Activated naive CD4-positive, alpha-beta T cell treated with anti-CD3 and anti-CD28 coated beads for 36 hours (primary cell): ENCODE measurements at places on chromosomes 5 and 9.

DNA sequence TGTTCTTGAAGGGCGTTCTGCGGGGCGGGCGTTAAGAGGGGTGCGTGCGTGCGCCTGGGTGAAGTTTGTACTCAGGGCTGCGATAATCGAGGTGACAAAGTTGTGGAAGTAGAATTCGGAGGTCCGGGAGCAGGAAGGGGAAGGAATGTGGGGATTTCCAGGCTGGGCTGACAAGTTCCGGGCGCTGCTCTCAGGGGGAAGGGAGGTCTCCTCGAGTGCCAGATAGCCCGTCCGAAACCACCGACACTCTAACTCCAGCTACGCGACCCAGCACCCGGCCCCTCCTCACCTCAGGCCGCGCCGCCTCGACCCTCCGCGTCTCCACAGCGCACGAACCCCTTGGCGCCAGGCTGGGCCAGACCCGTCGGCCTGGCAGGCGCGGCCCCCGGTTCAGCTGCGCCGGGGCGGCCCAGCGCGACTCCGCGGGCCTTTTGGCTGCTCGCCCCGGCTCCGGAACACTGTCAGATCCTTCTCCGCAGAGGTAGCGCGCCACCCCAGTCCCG, at the start of gene IL6ST:
Gene IL6ST, minus strand, starts transcription at position 469 of the 503 bp plus-strand sequence. CDS start 18,685 bp downstream, outside the sequence.
- peak; percentile 59 for DNase-seq

DNA sequence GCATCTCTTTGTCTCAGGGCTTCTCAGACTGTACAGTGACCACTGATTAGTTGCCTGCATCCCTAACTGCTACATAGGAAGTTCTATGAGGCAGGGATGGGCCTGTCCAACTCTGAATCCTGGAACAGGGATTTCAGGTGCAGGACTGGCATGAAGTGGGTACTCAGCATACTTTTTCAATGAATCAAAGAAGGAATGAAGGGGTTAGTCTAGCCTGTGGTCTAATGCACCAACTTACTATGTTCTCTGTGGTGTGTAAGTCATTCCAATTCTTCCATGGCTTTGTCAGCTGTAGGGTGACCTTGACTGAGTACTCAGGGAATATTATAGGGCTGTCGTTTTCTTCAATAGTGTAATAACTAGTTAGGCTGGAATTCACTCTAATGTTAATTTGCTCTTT, 8.3 kb downstream of the COL15A1 start:
- DNase-seq: no peak

DNA sequence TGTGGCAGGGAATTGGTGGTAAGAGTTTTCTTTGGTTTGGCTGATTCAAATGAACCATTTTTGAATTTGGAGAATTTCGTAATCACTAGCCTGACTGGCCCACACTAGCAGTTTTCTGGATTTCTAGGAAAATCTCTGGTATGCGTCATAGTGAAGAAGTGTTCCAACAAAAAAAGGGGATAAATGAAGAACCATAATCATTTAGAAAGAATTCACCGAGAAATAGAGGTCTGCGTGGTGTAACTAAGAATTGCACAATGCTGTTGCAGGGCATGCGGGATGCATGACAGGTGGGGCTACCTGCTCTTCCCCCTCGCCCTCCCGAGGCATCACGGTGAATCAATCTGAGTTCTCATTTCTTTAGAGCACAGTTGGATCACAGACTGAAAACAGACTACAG, 232.3 kb upstream of the PAPPA start:
- no peak for DNase-seq

DNA sequence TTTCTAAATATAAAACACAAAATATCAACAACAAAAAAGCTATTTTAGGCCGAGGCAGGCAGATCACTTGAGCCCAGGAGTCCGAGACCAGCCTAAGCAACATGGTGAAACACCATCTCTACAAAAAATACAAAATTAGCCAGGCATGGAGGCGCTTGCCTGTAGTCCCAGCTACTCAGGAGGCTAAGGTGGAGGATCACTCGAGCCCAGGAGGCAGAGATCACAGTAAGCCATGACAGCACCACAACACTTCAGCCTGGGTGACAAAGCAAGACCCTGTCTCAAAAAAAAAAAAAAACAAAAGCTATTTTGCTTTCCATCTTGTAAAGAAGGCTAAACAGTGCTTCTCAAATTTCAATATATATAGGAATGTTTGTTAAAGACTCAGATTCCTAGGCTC, 11.3 kb downstream of the C5orf15 start:
- DNase-seq: no peak

GRCh38 chr9:4803670-4804530, 11.2 kb downstream of the RCL1 start:
- DNase-seq: no peak

DNA sequence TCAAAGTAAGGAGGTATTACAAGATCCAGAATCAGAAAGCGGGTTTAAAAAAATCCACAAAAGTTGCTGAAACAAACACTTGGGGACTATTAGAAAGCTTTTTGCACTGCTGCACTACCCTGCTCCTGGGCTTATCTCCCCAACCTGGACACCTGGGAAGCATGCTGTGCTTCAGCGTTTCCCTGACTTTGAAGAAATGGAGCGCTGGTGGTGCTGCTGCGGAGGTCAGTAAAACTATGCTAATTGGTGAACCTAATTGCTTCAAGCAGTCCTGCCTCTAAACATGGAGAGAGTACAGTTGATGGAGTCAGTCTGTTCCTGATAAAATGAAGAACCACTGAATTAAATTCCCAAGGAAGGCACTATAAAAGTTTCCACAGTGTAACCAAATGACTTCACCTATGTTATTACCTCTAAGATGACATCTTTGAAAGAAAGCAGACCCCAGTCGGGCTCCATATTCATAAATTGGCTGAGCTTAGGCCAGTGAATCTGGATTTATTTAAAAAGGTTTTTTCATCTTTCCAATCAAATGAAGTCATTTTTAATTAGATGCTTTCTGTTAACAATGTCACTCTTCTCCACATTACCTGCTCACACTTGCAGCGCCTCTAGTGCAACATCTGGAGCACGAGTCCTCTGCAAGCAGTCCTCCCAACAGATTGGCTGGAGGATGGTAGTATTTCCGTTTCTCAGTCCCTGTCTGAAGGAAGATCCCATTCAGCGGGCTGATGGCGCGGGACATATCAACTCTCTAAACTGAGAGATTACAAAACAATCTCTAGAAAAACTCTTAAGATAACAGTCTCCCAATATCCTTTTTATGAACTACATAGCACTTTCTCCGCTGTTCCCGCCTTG, 11.5 kb downstream of the NR2F1-AS1 start:
- no peak for DNase-seq

GRCh38 chr5:180143656-180144364, 65.2 kb downstream of the RASGEF1C start:
- DNase-seq: no peak

DNA sequence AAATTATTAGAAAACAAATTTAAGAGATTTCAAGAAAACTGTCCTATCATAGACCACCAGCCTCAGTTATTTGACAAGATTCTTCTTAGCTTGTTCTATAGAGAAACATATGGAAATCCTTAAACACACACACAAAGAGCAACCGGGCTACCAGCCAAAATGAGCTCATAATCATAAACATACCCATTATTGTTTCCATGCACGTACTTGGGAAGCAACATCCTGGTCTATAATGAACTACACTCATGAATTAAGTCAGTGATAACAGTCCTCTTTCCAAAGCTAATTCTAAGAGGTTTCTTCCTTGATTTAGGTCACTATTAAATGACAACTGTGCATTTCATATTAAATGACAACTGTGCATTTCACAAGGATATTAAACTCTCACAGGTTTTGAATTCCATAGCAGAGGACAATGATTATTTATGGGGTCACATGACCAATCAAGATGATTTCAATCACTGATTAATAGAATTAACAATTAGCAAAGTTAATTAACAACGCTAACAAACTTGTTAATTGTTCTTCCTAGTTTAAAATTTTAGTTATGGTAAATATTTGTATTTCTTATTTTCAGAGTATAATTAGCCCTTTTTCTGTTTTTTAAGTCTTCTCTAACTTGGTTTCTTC, 77.0 kb downstream of the OXCT1 start:
- DNase-seq: no peak

- DNase-seq: no peak
These were observed 331.9 kb upstream of the KLF9 start for GRCh38 chr9:70746316-70746715.

- DNase-seq: peak; percentile 38
These were observed 3.1 kb downstream of the IER5L start for GRCh38 chr9:129174724-129175514.

GRCh38 chr5:72133212-72133990, 26.1 kb downstream of the MAP1B start:
- no peak for DNase-seq

DNA sequence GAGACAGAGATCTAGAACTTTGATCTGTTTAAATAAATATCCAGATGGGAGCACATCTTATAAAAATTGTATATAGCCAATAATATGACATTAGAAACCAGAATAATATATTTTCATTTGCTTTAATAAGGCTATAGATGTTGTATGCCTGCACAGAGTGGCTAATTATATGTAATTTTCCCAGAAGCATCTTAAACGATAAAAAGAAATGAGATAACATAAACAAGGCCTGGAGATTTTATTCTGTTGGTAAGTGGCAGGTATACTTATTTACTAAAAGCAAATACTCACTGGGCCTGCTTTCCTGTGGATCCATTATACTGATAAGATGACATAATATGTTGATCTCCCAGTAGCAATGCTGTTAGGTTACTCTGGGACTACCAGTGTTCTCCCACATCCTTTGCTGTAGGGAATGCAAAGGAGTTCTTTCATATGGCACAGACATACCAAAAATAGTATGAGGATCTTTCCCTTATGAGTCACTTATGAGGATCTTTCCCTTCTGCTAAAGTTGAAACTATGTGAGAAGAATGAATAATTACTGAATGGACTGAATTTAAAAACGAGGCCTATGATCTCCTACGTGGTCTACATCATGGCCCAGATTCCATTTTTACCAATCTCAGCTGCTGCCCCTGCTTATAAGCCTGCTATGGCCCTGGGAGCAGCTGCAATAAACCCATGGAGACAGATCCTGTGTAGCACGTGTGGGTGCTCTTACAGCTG, 112.1 kb downstream of the NUDT12 start:
- no peak for DNase-seq

DNA sequence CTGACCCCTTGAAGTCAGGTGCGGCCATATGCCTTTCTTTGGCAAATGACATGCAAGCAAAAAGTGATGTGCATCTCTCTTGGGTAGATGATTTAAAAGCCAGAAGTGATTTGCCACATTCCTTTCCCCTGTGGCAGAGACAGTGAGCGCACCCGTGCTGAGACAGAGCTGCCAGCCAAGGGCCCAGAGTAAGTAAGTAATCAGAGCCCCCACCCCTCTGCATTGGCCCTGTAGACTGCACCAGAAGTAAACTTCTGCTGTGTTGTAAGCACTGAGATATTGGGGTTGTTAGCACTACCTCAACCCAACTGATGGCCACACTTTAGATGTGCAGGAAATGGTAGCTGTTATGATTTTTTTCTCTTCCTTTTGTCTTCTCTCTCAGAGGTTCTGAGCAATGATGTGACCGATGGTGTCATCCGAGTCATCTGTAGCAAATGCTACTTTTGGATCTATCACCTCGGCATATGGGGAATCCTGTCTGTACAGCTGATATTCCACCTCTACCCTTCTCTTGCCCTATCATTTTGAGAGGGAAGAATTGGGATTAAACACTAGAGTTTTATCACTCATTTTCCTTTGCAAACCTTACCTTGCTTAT, 58.0 kb downstream of the DOCK2 start:
- no peak for DNase-seq

DNA sequence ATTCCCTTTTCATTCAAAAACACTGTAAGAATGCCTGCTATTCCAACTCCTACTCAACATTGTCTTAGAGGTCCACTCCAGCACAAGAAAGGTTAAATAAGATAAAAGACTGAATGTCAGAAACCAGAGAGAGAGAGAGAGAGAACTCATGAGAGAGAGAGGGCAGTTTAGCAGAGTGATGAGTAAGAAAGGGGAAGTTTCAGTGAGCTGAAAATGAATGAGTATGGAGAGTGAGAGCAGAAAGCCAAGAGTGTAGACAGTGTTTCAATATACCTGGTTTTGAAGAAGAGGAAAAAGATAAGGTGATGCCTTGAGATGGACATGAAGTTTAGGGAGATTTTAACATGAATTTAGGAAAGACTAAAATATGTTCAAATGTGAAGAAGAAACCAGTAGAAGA, 528.0 kb upstream of the SEMA6A start:
- DNase-seq: no peak

GRCh38 chr5:109347252-109347888, 62.4 kb downstream of the PJA2 start:
- no peak for DNase-seq

GRCh38 chr5:75460532-75460931, 50.9 kb downstream of the CERT1 start:
- DNase-seq: no peak

DNA sequence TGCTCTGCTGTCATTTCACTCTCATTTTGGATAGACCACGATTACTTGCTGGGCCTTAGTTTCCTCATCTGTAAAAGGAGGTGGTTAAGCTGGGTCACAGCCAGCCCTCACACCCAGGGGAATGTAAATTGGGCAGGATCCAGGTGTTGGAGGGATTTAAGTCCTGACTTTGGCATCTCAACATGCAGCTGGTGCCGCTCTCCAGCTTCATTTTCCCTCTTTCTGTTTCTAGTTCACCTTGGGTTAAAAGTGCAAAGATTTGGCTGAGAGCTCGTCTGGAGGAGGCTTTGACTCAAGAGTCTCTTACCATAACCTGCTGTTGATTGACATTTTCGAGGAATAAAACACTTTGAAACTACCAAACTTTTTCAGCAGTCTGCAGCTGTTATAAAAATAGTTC, 144.3 kb upstream of the DHFR start:
- no peak for DNase-seq

GRCh38 chr5:98419825-98420224, 353.6 kb upstream of the RGMB start:
- DNase-seq: no peak

DNA sequence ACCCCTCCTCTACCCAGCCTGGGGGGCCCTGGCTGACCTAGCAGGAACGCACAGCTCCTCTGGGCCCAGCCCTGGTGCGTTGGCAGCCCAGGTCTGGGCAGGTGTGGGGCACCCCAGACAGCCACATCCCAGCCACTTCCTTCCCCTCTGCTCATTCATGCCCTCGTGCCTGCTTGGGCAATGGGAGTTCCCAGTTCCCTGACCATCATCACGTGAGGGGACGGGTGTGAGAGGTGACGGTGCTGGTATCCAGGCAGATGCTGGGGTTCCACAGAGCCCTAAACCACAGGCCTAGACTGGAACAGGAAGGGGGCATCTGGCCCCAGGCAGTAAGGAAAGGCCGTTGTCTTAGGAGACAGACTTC, 8.4 kb downstream of the RALGDS start:
- DNase-seq: peak; percentile 31

GRCh38 chr9:71326360-71326759, 204.9 kb upstream of the TRPM3 start:
- no peak for DNase-seq

- DNase-seq: no peak
These were observed 210.2 kb downstream of the TSSK1B start for GRCh38 chr5:113224605-113225065.

- no peak for DNase-seq
These were observed 86.1 kb downstream of the ADAMTS6 start for GRCh38 chr5:65395526-65396155.

GRCh38 chr5:88663793-88664216, 219.2 kb downstream of the MEF2C start:
- DNase-seq: no peak
